NCI-H1105 treated with DMSO at 0.1 percent for 48 hours (cell line): ENCODE measurements at places on chromosomes 12 and 14.

- DNase-seq, result peak; percentile 95
These were observed 452.7 kb upstream of the PDE3A start for GRCh38 chr12:19915392-19916195.

DNA sequence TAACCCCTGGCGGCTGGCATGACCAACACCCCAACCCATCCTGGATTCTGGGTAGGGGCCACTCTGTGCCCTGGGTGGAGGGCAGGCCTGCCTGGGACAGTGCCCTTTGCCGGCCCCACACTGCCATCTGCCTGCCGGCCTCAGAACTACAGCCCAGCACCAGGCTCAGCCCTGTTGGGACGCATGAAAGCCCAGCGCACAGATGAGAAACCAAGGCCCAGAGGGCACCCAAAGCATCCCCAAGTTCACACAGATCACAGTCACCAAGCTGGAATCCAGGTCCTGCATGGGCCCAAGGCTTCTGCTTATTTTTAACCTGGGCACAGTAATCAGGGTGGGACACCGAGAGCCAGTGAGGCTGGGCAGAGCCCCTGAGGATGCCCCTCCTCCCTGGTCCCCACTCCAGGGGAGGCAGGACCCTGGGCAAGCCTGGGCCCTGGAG is 26.2 kb downstream of the RFLNA start:
- no peak for DNase-seq

DNA sequence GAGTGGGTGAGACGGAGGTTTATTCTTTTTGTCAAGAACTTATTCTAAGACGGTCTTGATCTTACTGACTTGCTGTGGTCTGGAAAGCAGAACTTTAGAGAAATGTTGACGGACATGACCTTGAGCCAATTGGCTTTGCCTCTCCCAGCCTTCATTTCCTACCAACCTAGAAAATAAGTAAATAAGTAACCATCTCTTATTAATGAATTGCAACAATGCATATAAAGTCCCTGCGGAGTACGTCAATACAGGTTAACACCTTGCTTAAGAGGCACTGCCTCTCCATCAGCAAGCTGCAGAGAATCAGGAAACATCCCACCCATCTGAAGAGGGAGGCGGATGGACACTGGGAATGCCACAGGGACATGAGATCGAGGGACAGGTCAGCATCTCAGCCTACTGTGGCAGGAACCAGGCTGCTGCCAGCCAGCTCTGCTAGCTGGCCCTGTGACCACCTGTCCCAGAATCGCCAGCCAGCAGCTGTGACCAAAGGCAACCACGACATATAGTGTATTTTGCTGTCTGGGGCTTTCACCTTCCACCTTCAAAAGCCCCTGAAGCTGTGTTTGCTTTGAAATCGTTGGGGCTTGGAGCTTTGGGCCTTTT is 208.3 kb downstream of the BCL11B start:
- no peak for DNase-seq

GRCh38 chr14:105491366-105491973 is 424 bp downstream of the TEDC1 start:
- peak; percentile 24 for DNase-seq

DNA sequence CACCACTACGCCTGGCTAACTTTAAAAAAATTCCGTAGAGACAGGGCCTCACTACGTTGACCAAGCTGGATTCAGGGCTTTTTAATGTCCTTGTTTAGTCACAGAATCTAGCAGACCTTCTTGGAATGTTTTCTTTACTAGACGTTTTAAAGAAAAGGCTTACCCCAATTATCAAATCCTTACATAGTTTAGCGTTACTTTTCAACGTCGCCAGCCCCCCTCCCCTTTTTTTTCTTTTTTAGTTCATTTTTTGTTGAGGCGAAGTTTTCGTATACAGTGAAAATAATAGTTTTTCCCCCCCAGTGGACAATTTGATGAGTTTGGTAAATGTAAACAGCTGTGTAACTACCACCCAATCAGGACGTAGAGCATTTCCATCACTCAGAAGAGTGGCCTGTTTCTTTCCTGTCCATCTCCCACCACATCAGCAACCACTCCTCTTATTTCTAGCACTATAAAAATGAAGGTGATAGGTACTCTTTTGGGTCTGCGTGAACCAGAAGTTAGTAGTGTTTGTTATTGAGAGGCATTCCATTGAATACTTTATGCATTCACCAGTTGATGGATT is 753 bp upstream of the DLGAP5 start:
- DNase-seq, result no peak

DNA sequence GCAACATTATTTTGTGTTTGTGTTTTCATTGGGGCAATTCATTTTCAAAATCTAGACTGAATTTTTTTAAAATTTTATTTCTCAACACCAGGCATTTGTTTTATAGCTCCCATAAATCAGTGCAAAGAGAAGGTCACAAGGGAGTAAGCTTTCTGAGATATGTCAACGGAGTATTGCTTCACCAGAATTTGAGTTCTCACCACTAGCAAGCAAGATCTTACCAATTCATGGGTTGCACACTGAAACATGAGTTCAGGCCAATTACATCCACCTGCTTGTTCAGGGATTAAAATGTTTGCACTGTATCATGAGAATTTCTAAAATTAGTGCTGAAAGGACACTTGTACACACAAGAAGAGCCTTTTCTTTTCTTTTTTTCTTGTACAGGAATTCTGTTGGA is 121.9 kb downstream of the CAND1 start:
- DNase-seq, result no peak

- no peak for DNase-seq
These were observed 578.4 kb upstream of the STXBP6 start for GRCh38 chr14:25628390-25628789.

DNA sequence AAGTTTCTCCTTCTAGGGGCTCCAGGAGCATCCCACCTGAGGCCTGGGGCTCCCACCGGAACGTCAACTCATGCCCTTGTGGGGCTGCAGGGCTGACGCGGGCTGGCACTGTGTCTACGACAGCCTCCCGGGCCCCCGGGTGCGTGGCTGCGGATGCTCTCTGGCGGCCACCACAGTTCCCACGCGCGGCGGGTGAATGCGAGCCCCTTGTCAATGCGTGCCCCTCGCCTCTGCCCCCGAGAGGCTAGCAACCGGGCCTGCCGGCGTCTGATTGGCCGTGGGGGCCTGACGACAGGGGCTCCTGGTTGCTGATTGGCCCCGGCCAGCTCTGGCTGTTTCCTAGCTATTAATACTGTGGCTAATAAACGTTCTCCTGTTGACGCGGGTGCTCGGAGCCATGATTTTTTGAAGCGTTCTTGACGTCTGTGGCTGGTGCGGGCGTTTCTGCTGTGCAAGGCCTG is 1.8 kb upstream of the MEG3 start:
- no peak for DNase-seq

DNA sequence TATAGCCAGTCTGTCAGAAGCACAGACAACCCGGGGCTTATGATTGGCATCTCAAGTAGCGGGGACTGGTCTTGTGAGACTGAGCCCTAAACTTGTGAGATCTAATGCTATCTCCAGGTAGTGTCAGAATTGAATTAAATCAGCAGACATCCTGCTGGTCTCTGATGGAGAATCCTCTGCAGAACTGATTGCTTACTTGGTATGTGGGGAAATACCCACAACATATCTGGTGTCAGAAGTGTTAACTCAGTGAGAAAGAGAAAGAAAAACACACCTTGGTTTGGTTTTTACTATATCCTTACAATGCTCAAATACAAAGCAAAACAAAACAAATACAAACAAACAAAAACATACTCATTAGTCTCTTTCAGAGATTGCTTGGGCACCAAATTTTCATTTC is 10.0 kb downstream of the SEL1L start:
- DNase-seq, result no peak

DNA sequence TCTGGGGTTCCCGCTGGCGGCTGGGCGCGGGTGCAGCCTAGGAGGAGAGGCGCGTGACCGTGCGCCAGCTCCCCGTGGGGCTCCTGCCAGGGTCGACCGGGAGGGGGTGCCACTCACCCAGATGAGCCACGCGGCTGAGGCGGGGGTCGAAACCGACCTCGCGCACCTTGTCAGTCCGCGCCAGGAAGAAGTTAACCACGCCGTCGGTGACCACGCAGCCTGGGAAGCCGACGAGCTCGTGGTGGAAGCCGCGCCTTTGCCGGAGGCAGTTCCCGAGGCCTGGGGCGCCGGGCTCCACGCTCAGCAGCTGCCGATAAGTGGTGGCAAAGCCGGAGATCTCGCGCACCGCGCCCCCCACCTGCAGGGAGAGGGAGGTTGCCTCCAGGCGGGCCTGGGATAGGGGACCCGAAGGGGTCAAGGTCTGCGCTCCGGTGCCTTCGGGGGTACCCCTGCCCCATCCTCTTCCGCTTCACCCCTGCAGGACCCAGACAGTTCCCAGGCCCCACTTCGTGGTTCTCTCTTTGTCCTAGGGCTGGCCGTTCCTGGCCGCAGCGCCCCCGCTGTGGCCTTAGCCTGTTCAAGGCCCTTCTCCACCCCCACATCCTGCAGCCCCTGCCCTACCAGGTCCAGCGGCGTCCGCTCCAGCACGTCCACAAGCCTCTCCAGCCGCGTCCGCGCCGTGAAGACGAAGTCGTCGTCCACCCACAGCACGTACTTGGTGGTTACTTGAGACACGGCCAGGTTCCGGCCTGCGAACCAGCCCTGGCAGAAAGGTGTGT is 5.3 kb downstream of the B4GALNT1 start:
- DNase-seq, result no peak

DNA sequence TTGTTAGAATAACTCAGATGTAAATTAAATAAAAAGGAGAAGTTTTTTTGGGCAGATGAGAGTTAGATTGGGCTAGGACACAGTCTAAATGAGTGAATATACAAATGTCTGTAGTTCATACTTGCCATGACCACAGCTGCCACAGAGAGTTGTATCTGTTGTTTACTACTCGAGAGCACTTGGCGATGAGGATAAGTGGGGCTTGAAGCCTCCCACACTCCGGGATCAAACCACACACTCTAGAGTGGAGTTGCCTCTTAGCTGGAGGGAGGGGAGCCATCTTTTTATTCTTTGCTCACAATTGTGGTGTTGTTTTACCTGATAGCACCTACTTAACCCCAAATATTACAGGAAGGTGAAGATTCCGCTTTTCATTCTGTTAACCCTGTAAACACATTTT is 27.5 kb downstream of the BEST3 start:
- peak; percentile 23 for DNase-seq

- no peak for DNase-seq
These were observed 19.1 kb upstream of the LDHB start for GRCh38 chr12:21676776-21677175.

GRCh38 chr14:31419967-31420318 is 407 bp downstream of the HEATR5A start:
- peak; percentile 56 for DNase-seq

GRCh38 chr14:61350427-61351270 is 29.3 kb downstream of the PRKCH start:
- no peak for DNase-seq

GRCh38 chr14:79090641-79091180 is 920.5 kb downstream of the NRXN3 start:
- DNase-seq, result no peak

GRCh38 chr14:73269729-73270531 is 32.6 kb downstream of the PAPLN start:
- peak; percentile 41 for DNase-seq

DNA sequence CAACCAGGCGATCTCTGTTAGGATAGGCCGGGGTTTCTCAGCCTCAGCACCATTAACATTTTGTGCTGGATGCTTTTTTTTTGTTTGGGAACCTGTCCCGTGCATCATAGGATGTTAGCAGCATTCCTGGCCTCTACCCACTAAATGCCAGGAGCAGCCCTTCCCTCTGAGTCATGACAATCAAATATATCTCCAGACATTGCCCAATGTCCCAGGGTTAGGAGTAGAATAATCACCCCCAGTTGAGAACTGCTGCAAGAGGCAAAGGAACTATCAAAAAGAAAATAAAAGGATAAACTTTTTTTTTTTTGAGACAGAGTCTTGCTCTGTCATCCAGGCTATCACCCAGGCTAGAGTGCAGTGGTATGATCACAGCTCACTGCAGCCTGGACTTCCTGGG is 76.0 kb downstream of the ACACB start:
- no peak for DNase-seq

GRCh38 chr14:85453401-85454225 is 76.3 kb upstream of the FLRT2 start:
- no peak for DNase-seq

DNA sequence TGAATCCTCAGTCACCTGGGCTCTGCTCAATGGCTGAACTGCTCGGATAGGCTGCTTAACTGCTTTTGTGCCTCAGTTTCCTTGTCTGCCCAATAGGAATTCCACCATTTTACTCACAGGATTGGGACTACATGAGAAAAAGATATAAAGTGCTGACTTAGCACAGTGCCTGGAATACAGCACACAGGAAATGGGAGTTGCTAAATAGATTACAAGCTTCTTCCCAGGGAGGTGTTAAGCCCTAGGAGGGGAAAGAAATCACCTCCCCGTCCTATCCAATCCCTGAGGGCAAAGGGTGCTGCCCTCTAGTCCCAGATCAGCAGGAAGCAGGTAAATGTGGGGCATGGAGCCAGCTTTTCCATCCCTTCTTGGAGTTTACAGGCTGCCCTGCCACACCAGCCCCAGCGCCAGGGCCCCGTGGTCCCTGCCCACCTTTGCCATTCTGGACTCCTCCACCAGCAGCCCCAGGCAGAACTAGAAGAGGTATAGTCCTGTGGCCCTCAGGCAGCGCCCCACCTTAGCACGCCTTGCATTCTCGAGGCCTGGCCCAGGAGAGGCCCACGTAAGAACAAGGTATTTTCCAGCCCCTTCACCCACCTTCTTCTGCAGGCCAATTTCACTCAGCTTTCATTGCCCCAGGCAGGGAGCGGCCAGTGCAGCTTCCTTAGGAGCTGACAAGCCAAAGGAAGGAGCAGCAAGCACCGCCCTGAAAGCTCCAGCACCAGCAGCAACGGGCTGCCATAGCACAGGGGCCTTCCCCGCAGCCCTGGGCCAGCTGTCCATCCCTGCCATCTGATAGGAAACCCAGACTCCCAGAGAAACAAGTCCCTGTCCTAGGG is 28.8 kb upstream of the RPLP0 start:
- no peak for DNase-seq

- DNase-seq, result no peak
These were observed 177.6 kb downstream of the TMEM132C start for GRCh38 chr12:128444598-128444997.

- no peak for DNase-seq
These were observed 24.0 kb upstream of the GSG1 start for GRCh38 chr12:13127444-13127843.

- no peak for DNase-seq
These were observed 26.6 kb downstream of the NT5DC3 start for GRCh38 chr12:103814436-103814835.

GRCh38 chr12:96448300-96448699 is 41.1 kb upstream of the CFAP54 start:
- no peak for DNase-seq

- no peak for DNase-seq
These were observed 1.5 kb downstream of the RAB35 start for GRCh38 chr12:120115066-120115465.

DNA sequence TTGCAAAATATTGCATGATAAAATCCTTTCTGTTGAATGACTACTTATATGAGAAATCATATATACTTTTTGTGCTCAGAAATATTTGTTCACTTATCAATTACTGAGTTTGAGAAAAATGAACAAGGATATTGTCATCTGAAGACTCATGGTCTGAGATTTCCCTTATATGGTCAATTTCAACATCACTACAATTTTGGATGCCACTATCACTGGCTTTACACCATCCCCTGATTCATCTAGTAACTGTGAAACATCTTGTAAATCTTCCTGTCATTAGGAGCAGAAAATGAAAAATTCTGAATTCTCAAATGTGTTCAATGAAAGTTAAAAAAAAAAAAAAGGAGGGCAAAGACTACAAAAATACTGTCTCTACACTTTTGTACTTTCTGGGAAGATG is 21.8 kb upstream of the GXYLT1 start:
- no peak for DNase-seq

- DNase-seq, result no peak
These were observed 5.8 kb upstream of the LTA4H start for GRCh38 chr12:96041181-96041580.

GRCh38 chr12:98260276-98260675 is 255.1 kb upstream of the TMPO start:
- no peak for DNase-seq
